ENCODE measurements at places on chromosomes 12 and 14.

GRCh38 chr14:26190646-26191045, 407.2 kb downstream of the NOVA1 start:
- no peak for DNase-seq

- DNase-seq = no peak
These were observed 274.4 kb upstream of the USP15 start for GRCh38 chr12:61985830-61986229.

DNA sequence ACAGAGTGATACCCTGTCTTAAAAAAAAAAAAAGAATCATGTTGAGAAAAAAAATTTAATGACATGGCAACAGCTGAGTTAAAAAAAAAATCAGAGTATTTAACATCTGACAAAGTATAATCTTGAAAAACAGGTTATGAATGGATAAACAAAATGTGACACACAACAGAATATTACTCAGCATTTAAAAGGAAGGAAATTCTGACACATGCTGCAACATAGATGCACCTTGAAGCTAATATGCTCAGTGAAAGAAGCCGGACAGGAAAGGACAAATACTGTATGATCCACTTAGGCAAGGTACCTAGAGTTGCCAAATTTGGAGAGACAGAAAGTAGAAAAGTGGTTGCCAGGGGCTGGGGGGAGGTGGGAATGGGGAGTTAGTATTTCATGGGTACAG, 19.4 kb upstream of the EIF2B2 start:
- DNase-seq = no peak

- DNase-seq = peak; percentile 86
These were observed 6.4 kb downstream of the ERG28 start for GRCh38 chr14:75654127-75654732.

DNA sequence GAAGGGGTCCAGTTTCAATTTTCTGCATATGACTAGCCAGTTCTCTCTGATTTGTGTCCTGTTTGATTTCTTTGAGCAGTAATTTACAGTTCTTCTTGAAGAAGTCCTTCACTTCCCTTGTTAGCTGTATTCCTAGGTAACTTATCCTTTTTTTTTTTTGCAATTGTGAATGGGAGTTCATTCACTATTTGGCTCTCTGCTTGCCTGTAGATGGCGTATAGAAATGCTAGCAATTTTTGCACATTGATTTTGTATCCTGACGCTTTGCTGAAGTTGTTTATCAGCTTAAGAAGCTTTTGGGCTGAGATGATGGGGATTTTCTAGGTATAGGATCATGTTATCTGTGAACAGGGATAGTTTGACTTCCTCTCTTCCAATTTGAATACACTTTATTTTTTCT, 77.6 kb upstream of the NID2 start:
- DNase-seq = no peak

GRCh38 chr12:54060975-54061778, 7.5 kb downstream of the HOXC4 start:
- DNase-seq = no peak

DNA sequence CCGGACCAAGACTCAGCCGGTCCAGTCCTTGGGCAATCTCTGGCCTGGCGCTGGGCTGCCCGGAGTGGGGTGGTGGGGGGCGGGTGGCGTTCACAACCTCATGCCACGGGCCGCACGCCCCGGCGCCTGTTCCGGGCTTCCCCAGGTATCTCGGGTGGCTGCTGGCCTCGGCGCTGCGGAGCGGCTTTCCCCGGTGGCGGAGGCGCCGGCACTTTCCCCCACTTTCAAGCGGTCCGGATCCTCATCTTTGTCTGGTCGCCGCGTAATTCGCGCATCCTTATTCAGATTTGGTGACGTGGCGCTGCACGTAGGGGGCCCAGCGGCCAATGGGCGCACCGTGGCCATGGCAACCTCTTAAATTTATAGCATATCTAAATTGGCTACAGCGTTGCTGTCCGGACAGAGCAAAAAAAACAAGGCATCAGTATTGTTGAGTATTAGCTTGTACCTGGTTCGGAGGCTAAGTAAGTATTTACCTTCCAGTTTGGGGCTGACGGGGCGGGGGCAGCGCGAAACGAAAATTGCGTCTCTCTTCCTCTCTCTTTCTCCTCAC, at the start of gene LHX5:
TSS of gene LHX5 (minus strand) at position 253 of the 553 bp plus-strand sequence. CDS start 373 bp downstream, outside the sequence.
- DNase-seq = no peak

GRCh38 chr12:64706306-64706705, 52.9 kb downstream of the GNS start:
- no peak for DNase-seq

DNA sequence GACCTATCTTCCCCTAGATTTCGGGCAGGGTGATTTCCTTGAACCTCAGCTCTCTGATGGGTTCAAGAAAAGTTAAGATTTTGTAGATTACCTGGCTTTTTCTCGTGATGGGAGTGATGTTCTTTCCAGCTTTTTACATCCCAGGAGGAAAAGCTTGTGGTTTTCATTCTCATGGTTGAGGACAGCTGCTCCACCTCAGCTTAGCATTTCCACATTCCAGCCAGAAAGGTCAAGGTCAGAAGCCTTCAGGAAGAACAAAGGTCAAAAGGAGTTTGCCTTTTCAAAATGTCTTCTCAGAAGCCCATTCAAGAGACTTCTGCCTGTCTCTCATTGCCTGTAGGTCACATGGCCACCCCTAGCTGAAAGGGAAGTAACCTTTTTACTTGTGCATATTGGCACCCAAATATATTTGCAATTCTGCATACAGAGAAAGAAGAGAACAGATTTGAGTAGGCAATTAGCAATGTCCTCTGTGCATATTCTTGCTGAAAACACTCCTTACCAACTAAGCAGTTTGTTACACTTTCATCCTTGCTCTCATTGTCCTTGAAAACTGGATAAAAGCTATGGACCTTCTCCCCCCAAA, 6.6 kb upstream of the ADGRD1 start:
- DNase-seq = no peak

DNA sequence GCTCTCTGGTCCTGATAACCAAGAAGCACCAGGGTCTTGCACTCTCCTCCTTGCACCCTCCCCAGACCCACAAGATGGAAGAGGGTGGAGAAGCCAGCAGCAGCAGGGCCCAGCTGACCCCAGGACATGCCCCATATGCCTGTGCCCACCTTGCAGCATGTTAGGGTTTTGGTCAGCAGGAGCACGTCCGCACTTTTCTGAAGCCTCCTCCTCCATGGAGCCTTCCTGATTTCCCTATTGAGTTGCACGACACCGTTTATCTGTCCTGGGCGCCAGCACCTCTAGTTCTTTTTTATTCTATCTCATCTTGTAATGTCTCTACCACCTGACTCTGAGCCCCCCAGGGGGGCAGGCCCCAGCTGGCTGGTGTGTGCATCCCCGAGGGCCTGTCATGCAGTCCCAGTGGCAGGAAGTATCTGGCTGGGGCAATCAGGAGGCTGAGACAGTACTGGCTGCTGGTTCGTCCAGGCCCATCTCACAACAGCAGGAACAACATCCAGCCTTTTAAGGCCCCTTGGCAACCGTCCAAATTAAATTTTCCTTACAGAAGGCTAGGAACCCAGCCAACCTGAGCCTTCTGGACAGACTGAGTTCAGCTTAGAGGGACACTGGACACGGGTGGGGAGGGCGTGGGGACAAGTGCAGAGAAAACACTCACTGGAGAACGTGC, 39.6 kb downstream of the CCDC85C start:
- no peak for DNase-seq

All from activated CD4-positive, alpha-beta T cell treated with anti-CD3 and anti-CD28 coated beads, Interleukin-2, Interleukin-6, amounts not matched to agents 100 ng/mL and 50 ng/mL, durations not matched to agents 16 hours and 8 hours (primary cell).